AG08396 (cell line): ENCODE measurements at places on chromosomes 2 and 18.

DNA sequence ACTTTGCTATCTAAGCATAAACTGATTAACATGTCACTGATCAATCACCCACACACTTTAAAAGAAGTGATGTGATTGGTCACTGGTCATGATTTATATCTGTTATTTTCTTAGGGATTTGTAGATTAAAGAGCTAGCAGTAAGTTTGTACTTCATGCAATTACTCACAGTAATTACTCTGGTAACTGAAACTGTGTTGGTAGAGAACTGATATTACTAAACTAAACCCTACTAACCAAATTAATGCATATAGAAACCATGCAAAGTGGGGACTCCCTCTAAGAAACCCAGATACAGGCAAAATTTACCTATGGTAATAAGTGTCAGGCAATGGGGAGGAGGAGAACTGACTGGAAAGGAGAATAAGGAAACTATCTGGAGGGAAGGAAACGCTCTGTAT is 44.8 kb upstream of the C2orf15 start:
- no peak for DNase-seq

DNA sequence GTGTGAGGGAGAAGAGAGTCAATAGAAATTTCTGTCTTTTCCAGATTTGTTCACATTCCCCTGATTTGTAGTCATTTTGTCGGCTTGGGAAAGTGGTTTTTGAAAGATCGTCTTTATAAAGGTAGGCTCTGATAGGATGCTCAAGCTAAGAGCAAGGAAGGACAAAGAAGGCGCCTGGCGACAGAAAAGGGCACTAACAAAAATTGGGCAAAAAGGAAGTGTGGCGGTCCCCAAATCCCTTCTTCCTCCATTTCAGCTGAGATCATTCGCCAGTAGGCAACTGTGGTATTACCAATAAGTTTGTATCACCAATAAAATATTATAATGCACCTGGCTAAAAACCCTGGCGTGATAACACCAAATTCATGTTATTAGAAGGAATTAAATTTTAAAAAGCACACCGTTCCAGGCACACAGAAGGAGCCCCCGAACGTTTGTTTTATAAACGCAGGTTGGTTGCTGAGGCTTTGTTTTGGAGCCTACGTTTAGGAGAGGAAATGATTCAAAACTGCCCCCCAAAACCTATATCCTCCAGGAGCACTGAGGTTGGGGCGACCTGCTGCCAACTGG is 756 bp upstream of the PTPN4 start:
- no peak for DNase-seq

- no peak for DNase-seq
Measured at GRCh38 chr2:85909005-85909404, 20.2 kb upstream of the ST3GAL5 start.

- peak; percentile 34 for DNase-seq
Measured at GRCh38 chr2:108449410-108450130, 564 bp downstream of the GCC2 start.

DNA sequence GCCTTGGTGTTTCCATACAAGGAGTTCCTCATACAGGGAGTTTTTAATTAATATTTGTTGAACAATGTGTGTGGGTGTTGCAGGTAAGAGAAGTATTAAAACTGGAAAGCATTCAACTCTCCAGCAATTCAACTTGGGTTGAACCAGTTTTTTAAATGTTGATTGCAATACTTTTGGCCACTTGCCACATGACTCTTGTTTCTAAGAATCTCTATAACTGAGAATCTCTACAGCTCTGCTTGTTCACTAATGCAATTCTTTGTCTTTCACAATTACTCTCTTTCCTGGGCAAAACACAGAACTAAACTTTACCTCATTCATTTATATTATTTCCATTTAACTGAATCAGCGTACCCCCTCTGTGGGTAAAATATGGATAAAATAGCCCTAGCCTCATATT is 429.4 kb downstream of the ARHGAP15 start:
- DNase-seq, result no peak

GRCh38 chr2:173023718-173024117 is 51.9 kb upstream of the MAP3K20 start:
- DNase-seq, result no peak

- DNase-seq, result peak; percentile 60
Measured at GRCh38 chr2:17979707-17980106, 101.2 kb downstream of the KCNS3 start.

DNA sequence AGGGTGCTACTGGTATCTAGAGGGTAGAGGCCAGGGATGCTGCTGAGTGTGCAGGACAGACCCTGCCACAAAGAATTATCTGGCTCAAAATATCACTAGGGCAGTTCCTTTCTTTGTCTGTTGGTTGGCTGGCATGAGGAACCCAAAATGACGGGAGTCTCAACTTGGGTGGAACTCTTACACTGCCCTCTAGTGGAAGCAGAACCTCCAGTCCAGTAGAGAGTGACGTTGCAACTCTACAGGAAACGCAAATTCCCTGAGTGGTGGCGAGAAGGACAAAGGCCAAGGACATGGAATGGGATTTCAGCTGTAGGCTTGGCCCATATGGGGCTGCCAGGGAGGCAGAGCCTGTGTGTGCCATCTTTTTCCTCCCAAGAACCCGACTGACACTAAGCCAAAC is 47.1 kb downstream of the COPS8 start:
- DNase-seq, result no peak

- DNase-seq, result no peak
Measured at GRCh38 chr2:55097461-55098410, 47.5 kb upstream of the RTN4 start.

- peak; percentile 17 for DNase-seq
Measured at GRCh38 chr18:61817086-61817485, 75.7 kb downstream of the RNF152 start.

DNA sequence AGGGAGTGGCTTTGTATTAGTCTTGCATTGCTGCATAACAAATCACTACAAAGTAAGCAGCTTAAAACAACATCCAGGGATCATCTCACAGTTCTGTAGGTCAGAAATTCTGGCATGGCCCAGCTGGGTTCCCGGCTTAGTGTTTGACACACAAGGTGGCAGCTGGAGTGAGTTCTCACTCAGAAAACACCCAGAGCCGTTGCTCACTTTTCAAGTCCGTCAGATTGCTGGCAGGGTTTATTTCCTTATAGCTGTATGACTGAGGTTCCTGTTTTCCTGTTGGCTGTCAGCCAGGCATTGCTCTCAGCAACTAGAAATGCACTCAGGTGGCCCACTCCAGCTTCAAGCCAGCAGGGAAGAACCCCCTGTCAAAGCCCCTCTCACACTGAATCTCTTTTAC is 324.1 kb downstream of the CCDC178 start:
- no peak for DNase-seq

GRCh38 chr2:144996225-144996795 is 476.4 kb upstream of the ZEB2 start:
- DNase-seq, result no peak

DNA sequence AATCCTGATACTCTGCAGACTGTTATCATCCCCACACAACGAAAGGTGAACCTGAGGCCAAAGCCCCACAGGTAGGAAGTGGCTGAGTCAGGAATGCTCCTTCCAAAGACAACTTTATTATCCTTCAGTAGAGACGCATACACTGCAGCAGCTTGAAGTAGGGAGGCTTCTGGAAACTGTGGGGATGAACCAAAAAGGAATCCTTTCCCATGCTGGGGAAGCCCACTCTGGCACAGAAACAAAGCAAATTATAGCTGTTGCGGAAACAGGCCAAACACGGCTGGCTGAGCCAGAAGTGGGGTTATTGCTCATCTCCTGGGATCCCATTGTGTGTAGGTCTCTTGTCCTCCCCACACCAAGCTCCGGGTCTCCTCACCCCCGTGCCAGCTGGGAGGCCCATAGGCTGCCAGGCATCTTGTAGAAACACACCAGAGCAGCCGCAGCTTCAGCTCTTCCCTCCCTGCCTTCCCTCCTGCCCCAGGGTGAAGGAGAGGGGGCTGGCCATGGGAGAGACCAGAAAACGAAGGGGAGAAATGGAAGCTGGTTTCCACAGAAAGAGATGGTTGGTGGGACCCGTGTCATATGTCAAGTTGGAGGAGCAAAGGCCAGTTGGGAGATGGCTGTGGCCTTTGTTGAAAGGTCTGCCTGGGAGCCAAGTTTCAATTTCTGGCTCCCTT is 176.9 kb upstream of the NABP1 start:
- DNase-seq, result no peak

GRCh38 chr18:22005191-22005841 is 164.1 kb upstream of the GATA6 start:
- DNase-seq, result no peak

DNA sequence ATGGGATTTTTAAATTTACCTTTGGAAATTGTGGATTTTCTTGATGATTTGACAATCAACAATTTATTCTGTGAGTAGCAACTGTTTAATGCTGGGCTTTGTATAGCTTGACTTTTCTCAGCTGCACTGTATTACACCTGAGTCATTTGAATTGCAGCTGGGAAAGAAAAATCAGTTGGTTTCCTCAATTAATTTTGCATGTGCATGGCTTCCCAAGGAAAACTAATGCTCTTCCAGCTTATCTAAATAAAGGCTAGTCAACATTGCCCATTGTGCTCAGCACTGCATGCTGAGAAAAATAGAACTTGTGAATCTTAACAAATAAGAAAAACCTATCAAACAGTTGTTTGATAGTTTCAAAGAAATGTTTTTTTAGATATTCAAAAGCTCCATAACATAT is 268.3 kb upstream of the CDH20 start:
- DNase-seq, result no peak
